ENCODE measurements at places on chromosomes 3 and 15. TPM values are rescaled to one million over a fixed set of nuclear protein-coding genes. Genes with fewer than 3 reads are reported as not detected.

ZNF620 gene
- polyA plus RNA-seq, result 4.0 TPM

MED12L gene
- polyA plus RNA-seq, result not detected

KIF23 gene
- polyA plus RNA-seq, result not detected

CHDH gene
- 0.04 TPM for polyA plus RNA-seq

TRAT1 gene
- polyA plus RNA-seq, result 81.7 TPM

CCR4 gene
- polyA plus RNA-seq, result not detected

GRCh38 chr3:32138545-32139104, 32.2 kb downstream of the GPD1L start:
- DNase-seq, result no peak

DNA sequence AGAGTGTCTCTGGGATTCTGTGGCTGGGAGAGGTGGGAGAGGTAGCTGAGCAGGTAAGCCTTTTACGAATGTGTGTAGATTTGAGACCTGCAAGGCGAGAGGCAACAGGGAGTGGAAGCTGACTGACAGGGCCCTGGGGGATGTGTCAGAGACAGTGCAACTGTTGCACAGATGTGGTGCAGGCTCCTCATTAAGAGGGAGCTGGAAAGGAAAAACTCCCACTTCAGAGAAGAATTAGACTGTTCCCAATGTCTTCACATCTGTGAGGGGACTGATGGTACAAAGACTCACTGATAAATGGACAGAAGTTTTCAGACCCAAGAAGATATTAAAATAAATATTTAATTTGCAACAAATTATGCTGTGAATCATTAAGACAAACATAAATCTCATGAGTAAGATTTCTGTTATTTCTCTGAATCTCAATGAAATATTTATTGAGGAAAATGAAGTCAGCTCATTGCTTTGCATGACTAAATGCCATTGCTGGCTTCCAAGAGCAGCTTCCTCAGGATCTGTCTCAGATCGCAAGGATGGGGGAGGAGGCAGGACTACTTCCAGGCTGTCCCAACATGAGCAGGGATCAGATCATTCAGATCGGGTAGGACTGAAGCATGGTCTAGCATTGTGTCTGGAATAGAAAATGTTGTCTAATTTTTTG, 127.3 kb upstream of the ROPN1 start:
- DNase-seq, result no peak

GRCh38 chr3:88112289-88112688, 37.5 kb upstream of the C3orf38 start:
- DNase-seq, result no peak

DNA sequence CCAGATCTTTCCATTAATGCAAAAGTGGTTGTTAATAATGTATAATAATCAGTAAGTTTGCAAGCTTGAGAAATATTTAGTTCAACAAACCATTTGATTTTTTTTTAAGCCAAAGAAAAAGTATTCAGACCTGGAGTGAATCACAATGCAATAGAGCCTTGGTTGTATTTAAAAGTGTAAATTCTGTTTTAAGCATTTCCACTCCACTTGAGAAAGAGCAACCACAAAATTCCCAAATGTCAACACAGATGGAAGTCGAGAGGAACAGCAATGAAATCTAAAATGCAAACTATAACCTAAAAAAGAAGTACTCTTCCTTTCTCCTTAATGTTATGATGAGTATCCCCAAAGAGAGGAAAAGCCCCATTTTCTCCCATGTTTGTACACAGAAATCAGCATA, 20.2 kb downstream of the GBE1 start:
- no peak for DNase-seq

DNA sequence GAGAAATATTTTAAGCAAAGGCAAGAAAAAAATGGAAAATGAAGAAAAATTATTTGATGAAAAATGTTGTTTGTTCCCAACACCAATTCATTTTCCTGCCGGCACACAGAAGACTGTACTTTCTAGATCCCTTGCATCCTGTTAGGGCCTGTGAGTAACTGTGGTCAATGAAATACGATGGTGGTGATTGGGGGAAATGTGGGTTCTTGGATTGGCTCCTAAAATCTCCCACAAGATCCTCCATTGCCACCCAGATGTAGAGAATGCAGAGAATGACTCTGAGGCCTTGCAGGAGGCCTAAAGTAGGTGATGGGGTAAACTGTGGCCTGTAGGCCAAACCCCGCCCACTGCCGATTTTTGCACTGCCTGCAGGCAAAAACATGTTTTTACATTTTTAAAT, 46.3 kb upstream of the C3orf70 start:
- DNase-seq, result no peak
